BJ (cell line): ENCODE measurements at places on chromosomes 16 and 17.

DNA sequence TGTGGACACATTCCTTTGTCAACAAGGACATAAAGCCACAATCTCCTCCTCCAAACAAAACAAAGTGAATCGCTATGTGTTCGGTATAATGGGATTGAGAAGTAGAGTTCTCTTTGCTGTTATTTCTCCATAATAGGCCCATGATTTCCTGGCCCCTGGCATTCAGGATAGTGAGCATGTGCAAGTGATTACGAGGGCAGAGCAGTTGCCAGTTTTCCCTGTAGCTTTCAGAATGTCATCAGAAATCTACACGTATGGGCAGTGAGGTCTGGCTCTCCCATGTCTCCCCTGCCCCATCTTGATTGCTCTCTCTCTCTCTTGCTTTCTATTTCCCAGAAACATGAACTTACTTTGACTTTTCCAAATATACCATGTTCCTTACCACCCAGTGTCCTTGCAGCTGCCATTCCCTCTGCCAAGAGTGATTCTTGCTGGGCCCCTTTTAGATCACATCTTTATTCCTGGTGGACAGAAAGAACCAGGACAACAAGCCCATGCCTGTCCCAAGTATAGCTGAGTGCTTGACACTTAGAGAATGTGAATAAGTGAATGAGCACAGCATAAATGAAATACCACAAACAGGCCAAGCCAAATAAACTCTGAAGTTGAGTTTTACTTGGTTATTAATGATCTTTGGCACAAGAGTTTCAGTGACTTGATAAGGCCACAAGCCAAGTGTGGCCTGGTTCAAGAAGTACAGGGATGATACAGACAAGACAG lies 273.1 kb downstream of the CDH13 start:
- DNase-seq: no peak

DNA sequence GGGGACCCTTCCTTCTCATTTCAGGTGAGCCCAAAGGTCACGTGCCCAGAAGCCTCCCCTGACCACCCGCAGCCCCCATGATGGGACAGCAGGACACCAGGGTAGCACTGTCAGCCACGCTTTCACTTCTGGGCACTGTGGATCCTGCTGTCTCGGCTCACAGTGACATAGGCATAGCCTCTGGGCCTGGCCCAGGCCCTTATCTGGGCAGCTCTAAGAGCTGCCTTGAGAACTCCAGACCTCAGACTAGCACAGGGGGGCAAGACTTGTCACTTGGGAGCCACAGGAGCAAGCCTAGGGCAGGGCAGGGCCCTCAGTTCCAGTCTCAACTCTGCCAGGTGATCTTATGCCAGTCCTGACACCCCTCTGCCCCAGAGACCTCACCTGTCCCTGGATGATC lies 4.7 kb downstream of the NATD1 start:
- no peak for DNase-seq

- no peak for DNase-seq
These were observed 709 bp downstream of the STAT5A start for GRCh38 chr17:42288803-42289610.

GRCh38 chr17:77618173-77618572 lies 340.3 kb upstream of the TNRC6C start:
- no peak for DNase-seq
